ENCODE measurements at places on chromosomes 6 and 20.

GRCh38 chr6:82612475-82613039, 248.9 kb downstream of the TPBG start:
- no peak for DNase-seq

GRCh38 chr6:1590580-1590979, 19.1 kb upstream of the FOXC1 start:
- no peak for DNase-seq

- no peak for DNase-seq
These were observed 37.0 kb downstream of the MC3R start for GRCh38 chr20:56285496-56285895.

- no peak for DNase-seq
These were observed 299.0 kb upstream of the STXBP5 start for GRCh38 chr6:146905181-146905704.

DNA sequence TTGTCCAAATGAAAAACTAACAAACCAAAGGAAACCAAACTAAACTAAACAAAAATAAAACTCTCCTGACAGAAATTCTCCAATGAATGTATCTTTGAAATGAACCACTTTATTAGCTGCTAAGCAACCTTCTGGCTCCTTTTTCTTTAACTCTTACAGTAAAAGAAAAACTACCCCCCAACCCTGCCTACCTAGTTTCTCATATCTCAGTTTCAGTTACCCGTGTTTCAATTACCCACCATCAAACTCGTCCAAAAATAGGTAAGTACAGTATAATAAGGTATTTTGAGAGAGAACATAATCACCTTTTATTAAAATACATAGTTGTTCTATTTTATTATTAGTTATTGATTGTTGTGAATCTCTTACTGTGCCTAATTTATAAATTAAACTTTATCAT, 177.4 kb upstream of the THEMIS start:
- DNase-seq, result no peak

DNA sequence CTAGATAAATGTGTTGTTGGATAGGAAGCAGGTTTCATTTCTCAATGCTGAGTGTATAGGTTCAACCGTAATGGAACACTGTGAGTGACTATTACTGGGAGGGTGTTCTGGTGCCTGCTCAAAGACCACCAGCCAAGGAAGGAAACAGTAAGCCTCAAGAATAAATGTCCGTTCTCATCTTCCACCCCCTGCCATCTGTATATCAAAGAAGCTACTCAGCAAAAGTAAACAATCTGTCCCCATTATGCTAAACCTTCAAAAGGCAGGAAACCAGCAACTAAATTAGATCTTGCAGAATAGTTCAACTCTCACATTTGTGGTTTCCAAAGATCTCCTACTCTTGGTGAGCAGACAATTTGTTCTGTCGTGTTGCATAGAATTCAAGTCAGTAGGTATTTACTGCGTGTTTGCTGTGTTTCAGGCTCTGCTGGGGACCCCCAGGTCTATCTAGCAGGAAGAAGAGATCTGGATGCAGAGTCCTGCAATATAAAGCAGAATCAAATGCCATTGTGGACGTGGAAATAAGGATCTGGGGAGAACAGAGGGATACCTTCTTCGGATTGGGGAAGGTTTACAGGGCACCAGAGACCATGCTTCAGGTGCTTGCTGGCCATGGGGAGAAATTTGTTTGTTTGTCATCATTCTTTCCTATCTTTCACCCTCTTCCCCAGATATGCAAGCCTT, 87.3 kb downstream of the SCML4 start:
- DNase-seq, result no peak

DNA sequence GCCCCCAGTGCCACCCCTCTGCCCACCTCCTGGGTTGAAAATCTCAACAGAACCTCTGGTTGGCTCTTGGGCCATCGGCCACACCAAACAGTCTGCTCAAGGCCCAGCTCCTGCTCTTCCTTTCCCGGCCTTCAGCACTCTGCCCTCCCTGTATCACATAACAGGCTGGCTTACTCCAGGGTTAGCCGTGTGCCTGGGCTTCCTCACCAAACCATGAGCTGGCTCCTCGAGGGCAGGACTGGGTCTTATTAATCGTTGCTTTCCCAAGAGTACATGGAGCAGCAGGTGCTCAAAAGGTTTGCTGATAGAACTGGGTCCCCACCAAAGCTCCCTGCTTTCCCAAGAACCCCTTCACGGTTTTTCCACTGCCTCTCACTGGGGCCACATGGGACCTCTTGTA, 12.7 kb upstream of the FAM83C start:
- DNase-seq, result no peak

All from hematopoietic multipotent progenitor cell treated with erythropoietin and hydrocortisone succinate and interleukin-3 and kit ligand, for 6 days (in vitro differentiated cells).